Thyroid gland (tissue), 4 donors: ENCODE measurements at places on chromosomes 12 and 14.
A peak's percentile ranks its signal among the peaks of the same experiment; 100 is the strongest.

DNA sequence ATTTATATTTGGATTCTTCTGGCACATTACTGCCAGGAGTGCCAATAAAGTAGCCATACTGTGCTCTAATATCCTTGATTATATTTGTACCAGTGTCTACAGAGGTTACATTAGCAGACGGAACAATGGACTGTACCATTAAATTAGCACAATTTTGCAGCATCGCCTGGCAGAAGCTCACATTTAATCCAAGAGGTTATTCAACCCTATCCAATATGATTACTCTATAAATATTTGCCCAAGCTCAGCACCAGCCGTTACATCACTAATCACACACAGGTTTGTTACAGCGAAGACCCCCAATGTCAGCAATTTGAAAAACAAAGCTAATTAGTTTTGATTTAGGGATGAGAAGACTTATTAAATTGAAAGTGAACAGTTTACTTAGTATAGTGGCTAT lies 16.9 kb upstream of the MGST1 start:
- no peaks in the 10 kb centered on the region for H3K4me1 ChIP-seq
- no peak overlapping the region for H3K27ac ChIP-seq
- no peaks in the 10 kb centered on the region for H3K27me3 ChIP-seq
- no peak for DNase-seq
- no peak overlapping the region for H3K4me3 ChIP-seq
- H3K36me3 ChIP-seq, result no peaks in the 10 kb centered on the region

GRCh38 chr12:131568336-131568735 lies 142.6 kb upstream of the SFSWAP start:
- H3K27ac ChIP-seq, result no peak overlapping the region
- H3K4me1 ChIP-seq, result no peaks in the 10 kb centered on the region
- no peak for DNase-seq
- H3K4me3 ChIP-seq, result no peak overlapping the region
- no peaks in the 10 kb centered on the region for H3K36me3 ChIP-seq

DNA sequence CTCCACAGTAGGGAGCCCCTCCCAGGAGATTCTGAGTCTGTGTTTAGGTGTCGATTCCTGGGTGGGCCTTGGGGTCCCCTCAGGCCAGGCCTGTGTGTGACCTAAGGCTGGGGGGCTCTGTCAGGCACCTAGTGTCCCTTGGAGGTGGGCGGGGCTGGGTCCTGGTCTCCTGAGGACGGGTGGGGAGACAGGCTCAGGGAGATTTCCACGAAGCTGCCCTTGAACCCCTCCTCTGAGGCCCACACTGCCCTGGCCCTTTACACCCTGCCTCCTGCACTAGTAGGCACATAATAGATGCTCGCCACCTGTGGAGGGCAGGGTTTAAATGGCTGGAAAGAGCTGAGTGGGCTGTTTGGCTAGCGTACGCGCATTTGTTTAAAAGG lies 32.9 kb downstream of the MEG3 start:
- no peaks in the 10 kb centered on the region for H3K36me3 ChIP-seq
- no peaks in the 10 kb centered on the region for H3K27me3 ChIP-seq
- no peak overlapping the region for H3K27ac ChIP-seq
- no peaks in the 10 kb centered on the region for H3K4me1 ChIP-seq
- no peak overlapping the region for H3K4me3 ChIP-seq
- no peak for DNase-seq

DNA sequence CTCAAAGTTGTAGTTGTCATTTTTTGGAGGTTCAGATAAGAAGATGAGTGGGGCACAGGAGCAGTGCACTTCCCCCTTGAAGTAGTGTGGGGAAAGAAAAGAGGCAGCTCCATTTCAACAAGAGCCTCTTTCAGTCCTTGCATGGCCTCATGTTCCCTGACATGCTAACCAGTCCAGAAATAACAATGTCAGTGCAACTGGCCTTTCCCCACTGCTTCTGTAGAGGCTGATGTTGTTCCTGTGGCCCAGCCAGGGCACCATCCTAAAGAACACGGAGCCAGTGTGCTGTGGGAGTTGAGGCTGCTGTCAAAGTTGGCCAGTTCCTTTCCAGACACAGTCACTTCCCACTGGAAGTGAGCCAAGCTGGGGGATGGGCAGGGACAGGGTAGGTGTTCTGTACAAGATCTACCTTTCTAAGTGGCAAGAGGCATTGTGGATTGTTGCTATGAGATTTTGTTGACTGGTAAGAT lies 77.7 kb upstream of the SLC38A2 start:
- H3K4me3 ChIP-seq, result no peak overlapping the region
- H3K4me1 ChIP-seq, result peaks cover 40% of the 10 kb centered on the region
- peak overlapping the region; percentile 40 for H3K27ac ChIP-seq
- H3K36me3 ChIP-seq, result no peaks in the 10 kb centered on the region
- H3K27me3 ChIP-seq, result no peaks in the 10 kb centered on the region

- no peaks in the 10 kb centered on the region for H3K36me3 ChIP-seq
- no peaks in the 10 kb centered on the region for H3K4me1 ChIP-seq
- no peak overlapping the region for H3K4me3 ChIP-seq
- DNase-seq, result no peak
These were observed 31.8 kb downstream of the PPFIA2 start for GRCh38 chr12:81727391-81727790.

- H3K4me3 ChIP-seq, result no peak overlapping the region
- H3K36me3 ChIP-seq, result no peaks in the 10 kb centered on the region
These were observed 93.9 kb downstream of the GLT1D1 start for GRCh38 chr12:128947209-128947608.

DNA sequence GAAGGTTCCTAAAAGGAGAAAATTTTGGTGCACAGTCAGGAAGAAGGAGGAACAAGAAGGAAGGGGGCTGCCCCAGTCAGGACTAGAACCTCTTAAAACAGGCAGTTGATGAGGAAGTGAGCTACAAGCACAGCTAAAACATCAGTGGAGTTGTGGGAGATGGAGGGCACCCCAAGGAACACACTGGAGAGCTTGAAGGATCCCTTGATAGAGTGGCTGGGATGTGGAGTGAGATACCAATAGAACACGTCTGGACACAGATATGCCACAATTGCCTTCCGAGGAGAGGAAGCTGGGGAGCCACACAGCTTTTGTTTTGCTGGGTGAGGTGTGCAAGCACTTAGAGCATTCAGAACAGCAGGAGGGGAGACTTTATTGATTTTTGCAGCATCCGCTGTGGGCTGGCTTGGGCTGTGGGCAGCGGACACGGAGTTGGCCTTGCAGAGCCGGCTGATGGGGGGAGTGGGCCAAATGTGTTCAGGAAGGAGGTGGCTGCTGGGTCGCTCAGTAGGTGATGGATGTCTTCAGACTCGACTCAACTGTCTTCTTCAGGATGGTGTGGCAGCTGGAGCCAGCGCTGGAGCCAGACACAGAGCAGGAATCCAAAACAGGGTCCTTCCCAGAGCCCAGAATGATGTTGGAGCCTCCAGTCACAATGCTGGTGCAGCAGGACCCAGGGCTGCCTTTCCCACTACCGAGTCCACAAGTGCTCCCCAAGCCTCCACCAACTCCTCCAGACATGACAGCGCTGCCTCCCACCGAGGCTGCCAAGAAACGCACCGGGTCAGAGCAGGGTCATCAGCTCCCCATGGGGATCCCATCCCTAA lies 4.7 kb upstream of the KRT79 start:
- DNase-seq, result no peak
- no peak overlapping the region for H3K27ac ChIP-seq
- H3K4me1 ChIP-seq, result no peaks in the 10 kb centered on the region
- H3K4me3 ChIP-seq, result no peak overlapping the region
- H3K36me3 ChIP-seq, result no peaks in the 10 kb centered on the region

DNA sequence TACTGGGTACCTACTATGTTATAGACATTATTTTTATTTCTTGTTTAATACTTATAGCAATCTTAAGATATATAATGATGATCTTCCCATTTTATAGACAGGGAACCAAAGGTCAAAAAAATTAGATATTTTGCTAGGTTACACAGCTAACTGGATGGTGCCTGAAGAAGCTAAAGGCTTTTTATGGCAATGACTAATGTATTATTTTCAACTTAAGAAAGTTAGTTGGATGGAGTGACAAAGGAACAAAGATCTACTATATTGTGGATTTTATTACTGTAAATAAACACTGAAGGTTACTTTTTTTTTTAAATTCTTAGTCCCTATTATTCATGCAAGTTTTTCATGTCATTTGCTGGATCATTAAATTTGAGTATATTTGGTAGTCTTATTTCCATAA lies 227.9 kb downstream of the GPHN start:
- no peaks in the 10 kb centered on the region for H3K4me1 ChIP-seq
- no peak for DNase-seq
- no peaks in the 10 kb centered on the region for H3K27me3 ChIP-seq
- no peaks in the 10 kb centered on the region for H3K36me3 ChIP-seq

DNA sequence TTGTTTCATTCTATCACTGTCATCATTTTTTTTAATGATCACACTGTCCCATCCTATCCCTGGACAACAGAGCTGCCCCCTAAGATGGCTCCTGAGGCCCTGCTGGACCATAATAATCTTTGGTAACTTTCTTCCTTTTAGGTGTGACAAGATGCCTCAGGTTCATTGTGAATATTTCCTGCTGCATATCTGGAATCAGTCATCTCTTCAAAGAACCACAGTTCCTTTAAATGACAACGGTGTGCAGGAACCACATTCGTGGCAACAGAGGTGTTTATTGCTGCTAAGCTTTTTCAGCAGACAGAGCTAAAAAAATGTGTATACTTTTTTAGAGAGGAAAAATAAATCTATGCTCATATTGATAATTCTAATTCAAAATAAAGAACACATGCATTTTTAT lies 312.9 kb downstream of the MED13L start:
- H3K4me1 ChIP-seq, result no peaks in the 10 kb centered on the region
- DNase-seq, result no peak
- H3K27ac ChIP-seq, result no peak overlapping the region

DNA sequence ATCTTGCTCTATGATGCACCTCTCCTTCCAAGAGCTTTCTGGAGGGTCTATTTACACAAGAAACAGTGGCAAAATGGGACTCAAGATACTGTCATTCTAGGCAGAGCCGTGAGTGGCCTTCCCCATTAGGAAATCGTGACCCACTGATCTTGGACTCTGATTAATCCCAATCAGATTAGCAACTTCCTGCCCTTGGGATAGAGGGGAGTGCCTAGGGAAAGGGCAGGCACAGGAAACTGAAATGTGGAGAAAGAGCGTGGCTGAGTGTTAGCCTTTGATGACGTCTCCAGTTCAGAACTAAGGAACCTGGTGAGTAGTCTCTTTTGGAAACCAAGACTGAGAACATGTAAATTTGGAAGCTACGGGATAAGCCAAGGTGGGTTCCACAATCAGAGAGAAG lies 76.1 kb downstream of the NUAK1 start:
- H3K27ac ChIP-seq, result no peak overlapping the region
- DNase-seq, result no peak
- H3K4me1 ChIP-seq, result peaks cover 8% of the 10 kb centered on the region
- H3K27me3 ChIP-seq, result no peaks in the 10 kb centered on the region
- H3K36me3 ChIP-seq, result peaks cover 6% of the 10 kb centered on the region

DNA sequence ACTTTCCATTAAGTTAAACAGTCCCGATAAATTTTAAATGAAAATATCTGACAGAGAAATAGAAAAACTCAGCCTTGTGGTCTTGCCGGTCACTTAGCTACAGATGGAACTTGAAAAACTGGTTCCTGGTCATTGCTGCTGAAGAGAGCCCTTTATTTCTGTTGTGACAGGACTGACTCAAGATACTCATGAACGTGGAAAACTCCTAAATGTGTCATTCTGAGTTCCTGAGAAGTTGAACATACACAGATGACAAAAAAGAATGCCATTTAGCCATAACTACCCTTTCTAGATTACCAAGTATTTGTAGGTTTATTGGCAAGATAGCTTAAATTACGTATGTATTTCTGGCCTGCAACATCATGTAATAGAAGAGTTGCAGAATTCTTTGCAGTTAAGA lies 134.2 kb downstream of the HMGA2 start:
- peak overlapping the region; percentile 81 for H3K27ac ChIP-seq
- H3K4me1 ChIP-seq, result peaks cover 63% of the 10 kb centered on the region
- no peaks in the 10 kb centered on the region for H3K27me3 ChIP-seq

DNA sequence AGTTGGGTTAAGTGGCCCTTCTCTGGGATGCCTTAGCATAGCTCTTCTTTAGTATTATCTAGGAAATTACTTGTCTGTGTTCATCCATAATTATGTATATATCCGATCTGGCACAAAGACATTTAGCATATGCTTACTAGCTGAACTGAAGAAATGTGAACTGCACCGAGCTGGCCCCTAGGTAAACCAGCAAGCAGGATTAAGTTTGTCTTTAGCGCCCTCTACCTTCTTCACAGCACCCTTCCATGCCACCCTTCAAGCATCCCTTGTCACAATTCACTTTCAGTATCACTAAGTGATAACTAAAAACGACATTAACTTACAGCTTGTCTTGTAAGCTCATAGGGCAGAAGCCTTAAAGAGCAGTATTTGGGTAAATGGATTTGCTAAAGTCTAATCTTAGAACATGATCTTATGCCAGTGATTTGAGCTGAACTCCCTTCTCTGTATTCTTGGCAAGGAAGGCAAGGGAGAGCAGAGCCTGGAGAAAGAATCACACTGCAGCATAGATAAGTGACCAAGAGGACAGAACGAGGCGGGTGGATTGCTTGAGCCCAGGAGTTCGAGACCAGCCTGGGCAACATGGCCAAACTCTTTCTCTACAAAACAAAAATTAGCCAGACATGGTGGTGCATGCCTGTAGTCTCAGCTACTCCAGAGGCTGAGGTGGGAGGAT lies 2.6 kb upstream of the HAL start:
- H3K27ac ChIP-seq, result no peak overlapping the region
- no peaks in the 10 kb centered on the region for H3K27me3 ChIP-seq
- DNase-seq, result peak; percentile 36
